ENCODE measurements at places on chromosomes 13 and 19.

DNA sequence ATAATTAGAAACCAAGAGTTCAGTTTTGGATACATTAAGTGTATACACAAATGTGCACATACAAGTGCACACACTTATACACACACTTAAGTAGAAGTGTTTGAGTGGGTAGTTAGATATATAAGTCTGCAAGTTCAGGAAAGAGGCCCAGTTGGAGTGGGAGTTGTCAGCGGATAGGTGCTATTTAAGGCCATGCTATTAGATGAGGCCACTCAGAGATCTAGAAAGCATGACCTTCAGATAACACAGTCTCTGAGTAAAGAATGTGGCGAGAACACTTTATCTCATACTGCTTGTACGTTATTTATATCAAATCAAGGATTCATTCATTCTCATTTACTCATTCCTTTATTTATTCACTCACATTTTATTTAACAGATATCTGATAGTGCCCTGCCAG, 206.2 kb downstream of the POSTN start:
- DNase-seq = no peak

- DNase-seq = no peak
Observed at GRCh38 chr13:112574416-112574815, 13.5 kb downstream of the TUBGCP3 start.

GRCh38 chr19:13976446-13976845, 24.1 kb downstream of the DCAF15 start:
- DNase-seq = no peak

GRCh38 chr19:2336528-2337328, 8.2 kb downstream of the SPPL2B start:
- DNase-seq = no peak

- DNase-seq = no peak
Observed at GRCh38 chr13:75173457-75174356, 308.3 kb downstream of the TBC1D4 start.

GRCh38 chr19:54248016-54248601, 5.5 kb upstream of the LILRA6 start:
- DNase-seq = no peak

DNA sequence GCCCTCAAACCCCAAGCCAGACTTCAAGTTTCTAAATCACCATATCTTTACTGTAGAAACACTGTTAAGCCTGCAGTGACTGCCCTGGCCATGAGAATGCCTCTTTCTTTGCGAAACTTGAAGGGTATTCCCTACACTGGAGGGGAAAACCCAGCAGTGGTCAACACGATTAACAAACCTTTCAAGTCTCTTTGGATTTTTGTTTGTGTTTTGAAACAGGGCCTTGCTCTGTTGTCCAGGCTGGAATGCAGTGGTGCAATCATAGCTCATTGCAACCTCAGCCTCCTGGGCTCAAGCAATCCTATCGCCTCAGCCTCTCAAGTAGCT, 17.4 kb upstream of the POMP start:
- DNase-seq = no peak

DNA sequence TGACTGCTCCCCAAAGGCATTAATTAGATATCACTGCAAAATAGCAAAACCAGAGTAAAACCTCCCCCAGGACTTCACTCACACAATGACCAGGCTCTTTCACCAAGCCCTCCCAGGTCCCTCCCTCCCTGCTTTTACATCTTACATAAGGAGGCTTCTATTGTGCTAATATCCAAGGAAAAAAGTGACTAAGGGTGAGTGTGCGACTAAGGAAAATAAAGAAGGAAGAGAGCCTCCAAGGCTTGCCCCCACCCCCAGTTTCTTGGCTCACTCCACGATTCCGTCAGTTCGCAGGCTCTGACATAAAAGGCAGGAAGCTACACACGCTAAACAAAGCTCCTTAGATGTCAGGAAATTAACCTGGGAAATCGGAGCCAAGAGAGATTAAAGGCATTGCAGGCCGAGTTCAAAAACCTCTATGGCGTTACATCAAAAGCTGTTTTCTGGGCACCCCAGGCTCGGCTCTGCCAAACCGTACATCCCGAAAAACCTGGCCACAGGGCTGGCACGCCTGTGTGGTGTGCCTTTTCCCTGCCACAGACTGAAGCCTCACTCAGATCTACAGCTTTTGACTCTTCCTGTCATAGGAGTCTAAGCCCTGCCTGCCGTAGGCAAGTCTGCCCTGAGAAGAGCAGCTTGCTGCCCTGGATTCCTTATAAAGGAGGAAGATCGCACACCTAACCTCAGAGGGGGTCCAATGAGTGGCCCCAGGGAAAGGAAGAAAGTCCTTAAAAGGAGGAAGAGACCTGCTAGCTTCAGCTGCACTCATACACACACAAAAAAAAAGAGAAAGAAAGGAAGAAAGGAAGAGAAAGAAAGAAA, 67.0 kb upstream of the SERP2 start:
- DNase-seq = peak; percentile 99

GRCh38 chr13:73551736-73552135, 492.9 kb downstream of the KLF5 start:
- DNase-seq = no peak

DNA sequence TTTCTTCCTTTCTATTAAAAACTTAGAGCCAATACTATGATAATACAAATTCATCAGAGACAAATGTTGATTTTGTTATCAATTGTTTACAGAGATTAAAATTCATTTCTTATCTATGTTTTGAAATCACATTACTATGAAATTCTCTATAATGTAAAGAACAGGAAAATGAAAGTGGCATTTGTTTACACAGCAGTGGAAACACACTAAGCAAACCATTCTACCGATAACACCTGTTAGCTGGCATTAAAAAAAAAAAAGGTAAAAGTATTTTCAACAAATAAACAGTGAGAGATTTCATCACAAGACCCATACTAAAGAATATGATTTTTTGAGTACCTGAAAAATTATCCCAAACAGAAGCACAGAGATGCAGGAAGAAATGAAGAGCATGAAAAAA, 4.8 kb upstream of the CCDC70 start:
- DNase-seq = no peak

GRCh38 chr13:114112826-114113322, 19.5 kb downstream of the RASA3 start:
- no peak for DNase-seq

GRCh38 chr13:40585911-40586471, 80.5 kb downstream of the FOXO1 start:
- no peak for DNase-seq

DNA sequence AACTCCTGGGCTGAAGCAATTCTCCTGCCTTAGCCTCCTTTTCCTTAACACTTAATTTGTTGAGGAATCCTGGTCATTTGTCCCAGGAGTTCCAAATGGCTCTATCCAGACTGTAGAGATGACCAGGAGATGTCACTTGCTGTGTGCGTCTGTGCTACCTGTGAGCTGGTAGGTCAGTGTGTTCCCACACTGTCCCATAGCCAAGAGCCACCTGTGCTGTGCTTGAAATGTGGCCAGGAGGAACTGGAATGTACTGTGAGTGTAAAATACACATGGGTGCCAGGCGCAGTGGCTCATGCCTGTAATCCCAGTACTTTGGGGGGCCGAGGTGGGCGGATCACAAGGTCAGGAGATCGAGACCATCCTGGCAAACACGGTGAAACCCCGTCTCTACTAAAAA, 29.4 kb upstream of the KDM4B start:
- no peak for DNase-seq

- DNase-seq = no peak
Observed at GRCh38 chr13:24759197-24759596, 4.8 kb upstream of the RNF17 start.

DNA sequence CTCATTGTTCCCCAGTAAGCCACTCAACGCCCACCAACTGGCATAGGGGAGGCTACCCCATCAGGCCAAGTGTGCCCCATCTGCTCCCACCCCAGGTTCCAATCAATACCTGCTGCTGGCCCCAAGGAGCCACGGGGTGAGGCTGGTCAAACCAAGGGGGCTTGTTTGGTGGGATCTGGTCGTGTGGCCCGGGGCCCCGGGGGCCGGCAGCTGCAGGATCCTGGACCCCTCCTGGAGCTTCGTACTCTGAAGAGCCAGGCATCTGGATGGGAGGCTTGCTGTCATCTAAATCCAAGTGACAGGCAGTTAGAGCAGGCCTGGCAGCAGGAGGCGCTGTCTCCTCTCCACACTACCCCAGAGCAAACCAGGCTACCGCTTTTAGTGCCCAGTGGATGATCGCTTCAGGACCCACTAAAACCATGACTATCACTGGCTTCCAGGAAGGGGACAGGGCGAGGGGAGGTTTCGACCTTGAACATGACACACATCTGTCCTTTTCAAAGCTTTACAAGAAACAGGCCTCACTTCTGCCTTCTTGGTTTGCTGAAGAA, 14.2 kb downstream of the CHERP start:
- DNase-seq = no peak

GRCh38 chr13:50441130-50441529, 402.4 kb downstream of the DLEU7 start:
- DNase-seq = no peak

DNA sequence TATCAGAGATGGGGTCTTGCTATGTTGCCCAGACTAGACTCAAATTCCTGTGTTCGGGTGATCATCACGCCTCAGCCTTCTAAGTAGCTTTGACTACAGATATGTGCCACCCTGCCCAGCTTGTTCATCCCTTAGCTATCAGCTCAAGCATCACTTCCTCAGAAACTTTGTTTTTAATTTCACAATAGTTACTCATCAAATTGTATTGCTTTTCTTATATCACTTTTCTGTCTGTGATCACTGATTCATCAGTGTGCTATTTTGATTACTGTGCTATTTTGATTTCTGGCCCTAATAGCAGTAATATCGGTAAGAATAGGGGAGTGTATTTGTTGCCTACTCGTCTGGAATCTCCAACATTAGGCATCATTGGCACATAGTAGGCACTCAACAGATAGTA, 878.6 kb upstream of the PCDH20 start:
- no peak for DNase-seq

DNA sequence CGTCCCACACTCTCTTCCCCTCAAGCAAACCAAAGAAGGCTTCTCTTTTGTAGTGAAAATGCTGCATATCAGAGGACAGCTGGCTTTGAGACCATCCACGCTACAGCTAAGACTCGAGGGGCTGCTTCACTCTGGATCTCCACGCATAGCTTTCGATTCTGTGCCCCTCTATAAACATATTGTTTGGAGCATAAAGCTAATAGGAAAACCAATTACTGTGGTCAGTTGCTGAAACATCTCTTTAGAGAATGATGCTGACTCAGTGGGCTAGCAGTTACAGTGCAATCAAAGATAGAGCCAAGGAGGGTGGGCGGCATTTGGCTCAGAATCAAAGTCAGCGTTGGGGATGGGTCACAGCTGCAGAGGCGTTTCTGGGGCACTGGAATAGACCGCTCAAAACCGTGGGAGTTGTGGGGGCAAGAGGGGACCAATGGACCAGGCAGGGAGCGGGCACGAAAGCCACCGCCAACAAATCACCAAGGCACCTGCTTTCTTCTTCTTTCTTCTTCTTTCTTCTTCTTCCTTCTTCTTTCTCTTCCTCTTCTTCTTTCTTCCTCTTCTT, 76.7 kb downstream of the RASL11A start:
- no peak for DNase-seq

DNA sequence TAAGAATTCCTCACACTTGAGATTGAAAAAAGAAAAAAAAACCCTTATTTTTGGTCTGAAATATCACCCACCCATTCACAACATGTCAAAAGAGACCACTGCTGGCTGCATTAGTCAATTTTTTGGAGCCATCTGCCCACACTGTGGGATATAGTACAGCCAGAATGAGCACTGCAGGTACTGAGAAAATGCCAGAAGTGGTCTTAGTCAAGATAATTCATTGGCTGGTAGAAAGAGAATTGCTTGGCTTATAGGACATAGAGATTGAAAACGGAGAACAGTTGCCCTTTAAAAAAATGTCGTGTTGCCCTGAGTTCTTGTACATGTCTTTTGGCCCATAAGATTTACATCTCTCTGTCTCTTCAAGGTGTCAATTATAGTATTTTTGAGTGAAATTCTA, 1899.5 kb downstream of the OLFM4 start:
- no peak for DNase-seq

- no peak for DNase-seq
Observed at GRCh38 chr13:103531278-103531677, 465.1 kb upstream of the SLC10A2 start.

DNA sequence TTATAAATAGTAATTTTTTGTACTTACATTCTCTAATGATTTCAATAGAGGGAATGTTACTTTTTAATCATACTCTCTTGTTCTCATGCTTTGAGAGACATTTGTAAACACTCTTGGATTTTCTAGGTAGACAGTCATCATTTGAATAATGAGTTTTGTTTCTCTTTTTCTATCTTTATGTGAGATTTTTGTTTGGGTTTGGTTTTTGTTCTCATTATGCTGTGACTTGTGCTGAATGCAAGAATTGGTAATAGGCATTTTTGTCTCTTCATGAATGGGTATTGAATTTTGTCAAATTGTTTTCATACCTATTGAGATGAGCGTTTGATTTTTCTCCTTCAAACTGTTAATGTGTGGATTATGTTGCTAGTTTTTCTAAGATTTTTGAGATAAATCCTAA, 56.8 kb upstream of the GPR183 start:
- no peak for DNase-seq
